HFFc6 (cell line): ENCODE measurements at places on chromosomes 6 and 20. TPM values are rescaled to one million over a fixed set of nuclear protein-coding genes. Genes with fewer than 3 reads are reported as not detected.

DNA sequence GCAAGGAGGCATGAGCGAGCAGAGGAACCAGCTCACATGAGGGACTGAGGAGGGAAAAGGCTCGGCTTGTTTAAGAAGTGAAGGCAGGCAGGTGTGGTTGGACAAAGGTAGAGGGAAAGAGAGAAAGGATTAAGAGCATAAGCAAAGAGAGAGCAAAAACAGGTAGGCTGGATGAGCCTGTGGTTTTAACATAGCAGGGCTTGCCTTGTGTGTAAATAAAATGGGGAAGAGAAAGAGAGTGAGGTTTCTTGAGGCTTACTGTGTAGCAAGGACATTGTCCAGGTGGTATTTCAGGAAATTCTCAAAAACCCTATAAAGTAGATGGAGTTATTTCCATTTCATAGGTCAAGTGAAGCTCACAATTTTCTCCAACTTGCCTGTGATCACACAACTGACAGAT is 93.9 kb upstream of the HDAC2 start:
- DNase-seq = no peak

GRCh38 chr6:88561034-88561953 is 395.1 kb upstream of the CNR1 start:
- no peak for DNase-seq

- no peak for DNase-seq
Observed at GRCh38 chr20:59985864-59986263, 27.6 kb downstream of the CDH26 start.

GRCh38 chr20:54980103-54980960 is 504.9 kb downstream of the DOK5 start:
- DNase-seq = no peak

GRCh38 chr20:59993736-59994430 is 35.7 kb downstream of the CDH26 start:
- DNase-seq = no peak

- no peak for DNase-seq
Observed at GRCh38 chr6:115908906-115909559, 151.7 kb downstream of the FRK start.

DNA sequence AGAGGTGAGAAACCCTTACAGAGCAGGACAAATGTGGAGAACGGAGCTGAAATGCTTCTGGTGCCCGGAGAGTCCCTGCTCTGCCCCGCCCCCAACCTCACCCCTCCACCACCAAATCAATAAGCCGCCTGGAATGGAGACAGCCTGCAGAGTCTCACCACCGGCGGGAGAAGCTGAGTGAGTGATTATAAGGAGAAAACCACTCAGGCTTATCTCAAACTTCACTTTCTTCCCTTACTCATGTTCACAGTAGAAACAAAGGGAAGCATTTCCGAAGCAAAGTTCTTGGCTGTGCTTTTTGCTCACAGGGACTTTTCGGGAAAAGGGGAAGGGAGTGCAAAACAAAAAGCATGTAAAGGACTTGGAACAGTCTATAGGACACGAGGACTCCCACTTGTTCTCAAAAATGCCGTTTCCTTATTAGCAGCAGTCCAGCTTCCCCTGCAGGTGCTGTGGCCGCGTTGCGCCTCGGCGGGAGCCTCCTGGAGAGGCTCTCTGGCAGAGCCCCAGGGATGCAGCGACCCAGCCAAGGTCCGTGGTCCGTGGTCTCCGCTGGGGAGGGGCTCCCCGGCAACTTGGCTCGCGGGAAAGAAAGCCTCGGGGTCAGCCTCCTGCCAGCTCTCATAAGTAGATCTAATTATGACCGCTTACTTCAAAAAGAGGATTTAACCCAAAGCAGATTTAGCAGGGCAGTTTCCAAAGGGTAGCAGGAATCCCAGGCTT is 64.8 kb upstream of the TMEM30A start:
- peak; percentile 13 for DNase-seq

DNA sequence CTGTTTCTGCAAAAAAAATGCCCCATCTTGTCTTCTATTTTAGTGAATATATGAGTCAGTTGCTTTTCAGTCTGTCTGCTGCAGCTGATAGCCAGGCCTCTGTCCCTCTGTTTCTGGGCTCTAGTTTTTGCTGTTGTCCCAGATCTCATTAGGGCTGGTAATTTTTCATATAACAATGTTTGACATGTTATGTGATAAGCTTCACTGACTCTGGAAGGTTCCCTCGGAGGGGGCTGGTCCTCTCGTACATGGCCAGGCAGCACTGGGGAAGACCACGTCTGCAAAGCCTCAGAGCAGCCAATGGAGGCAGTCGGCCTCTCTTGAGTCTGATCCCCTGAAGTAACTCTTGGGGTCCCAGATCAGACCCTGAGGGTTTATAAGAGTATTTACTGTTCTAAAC is 223.8 kb downstream of the THBS2 start:
- DNase-seq = no peak

DNA sequence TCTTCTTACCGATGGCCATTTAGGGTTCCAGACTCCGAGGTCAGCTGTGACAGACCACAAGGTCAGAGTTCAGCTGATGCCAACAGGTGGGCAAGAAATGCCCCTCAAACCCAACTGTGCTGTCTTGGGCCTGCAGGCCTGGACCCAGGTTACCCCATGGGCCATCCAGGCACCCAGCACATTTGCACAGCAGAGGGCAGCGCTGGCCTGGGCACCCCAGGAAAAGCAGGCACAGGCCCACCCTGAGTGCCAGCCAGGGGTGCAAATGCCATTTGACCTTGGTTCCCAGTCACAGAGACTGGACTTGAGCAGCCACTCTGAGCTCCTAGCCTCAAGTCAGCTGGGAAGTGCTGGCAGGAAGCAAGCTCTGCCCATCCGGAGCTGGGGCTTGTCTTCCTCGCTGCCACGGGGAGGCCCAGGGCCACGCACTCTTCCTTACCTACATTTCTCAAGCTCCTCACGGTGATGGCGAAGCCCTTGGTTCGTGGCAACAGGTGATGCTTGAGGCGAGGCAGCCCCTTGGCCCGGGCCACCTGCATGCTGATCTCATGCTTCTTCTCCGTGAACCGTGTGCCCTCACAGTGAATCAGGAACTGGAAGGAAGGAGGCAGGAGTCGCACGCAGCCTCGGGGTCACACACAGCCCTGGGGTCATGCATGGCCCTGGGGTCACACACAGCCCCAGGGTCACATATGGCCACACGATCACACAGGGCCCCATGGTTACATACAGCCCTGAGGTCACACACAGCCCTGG is 120.8 kb downstream of the AGPAT4 start:
- DNase-seq = no peak

DNA sequence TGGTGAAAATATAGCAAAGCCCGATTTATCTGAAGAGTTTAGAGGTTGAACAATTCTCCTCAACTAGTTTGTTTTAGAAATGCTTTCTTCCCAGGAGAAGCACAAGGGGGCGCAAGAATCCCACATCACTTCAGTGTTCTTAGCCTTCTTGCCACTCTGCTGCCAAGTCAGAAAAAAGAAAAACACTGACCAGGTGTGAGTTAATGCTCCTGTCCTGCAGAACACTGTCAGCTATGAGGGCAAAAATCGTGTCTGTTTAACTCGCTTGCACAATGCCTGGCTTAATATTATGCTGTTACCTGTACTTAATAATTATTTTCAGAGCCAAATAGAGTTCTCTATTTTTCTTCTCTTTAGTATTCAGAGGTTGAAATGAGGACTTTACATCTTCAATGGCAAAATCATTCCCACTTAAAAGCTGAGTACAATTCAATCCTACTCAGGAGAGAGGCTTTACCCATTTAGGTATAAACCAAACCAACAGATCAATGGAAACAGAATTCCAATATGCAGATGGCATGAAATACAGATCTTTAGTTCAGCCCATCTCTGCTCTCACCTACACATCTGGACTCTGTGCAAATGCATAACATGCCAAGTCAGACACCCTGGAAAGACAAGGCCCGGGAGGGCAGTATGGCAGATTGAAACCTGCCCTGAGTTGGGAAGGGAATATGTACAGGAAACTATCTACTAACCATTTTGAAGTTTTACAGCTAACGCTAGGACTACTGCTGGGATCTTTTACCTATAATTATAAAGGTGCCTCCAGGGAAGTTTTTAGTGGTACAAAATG is 71.4 kb upstream of the TULP1 start:
- peak; percentile 54 for DNase-seq

GRCh38 chr6:56572788-56573471 is 69.8 kb downstream of the DST start:
- DNase-seq = no peak

DNA sequence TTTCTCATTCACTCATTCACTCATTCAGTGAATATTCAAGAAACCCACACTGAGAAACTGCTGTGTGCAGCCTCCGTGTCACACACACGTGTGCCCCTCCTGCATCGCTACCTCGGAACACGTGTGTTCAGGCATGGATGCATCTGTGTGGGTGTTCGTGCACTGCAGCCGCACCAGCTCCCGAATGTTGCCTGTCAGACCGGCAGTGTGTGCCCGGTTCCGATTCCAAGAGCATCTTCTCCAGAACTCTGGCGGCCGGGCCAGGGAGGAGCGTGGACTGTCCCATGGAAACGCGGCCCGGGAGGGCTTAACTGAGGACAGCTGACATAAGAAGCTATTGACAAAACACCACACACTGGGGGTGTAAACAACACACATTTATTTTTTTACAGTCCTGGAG is 216.0 kb downstream of the DLL1 start:
- DNase-seq = no peak

DNA sequence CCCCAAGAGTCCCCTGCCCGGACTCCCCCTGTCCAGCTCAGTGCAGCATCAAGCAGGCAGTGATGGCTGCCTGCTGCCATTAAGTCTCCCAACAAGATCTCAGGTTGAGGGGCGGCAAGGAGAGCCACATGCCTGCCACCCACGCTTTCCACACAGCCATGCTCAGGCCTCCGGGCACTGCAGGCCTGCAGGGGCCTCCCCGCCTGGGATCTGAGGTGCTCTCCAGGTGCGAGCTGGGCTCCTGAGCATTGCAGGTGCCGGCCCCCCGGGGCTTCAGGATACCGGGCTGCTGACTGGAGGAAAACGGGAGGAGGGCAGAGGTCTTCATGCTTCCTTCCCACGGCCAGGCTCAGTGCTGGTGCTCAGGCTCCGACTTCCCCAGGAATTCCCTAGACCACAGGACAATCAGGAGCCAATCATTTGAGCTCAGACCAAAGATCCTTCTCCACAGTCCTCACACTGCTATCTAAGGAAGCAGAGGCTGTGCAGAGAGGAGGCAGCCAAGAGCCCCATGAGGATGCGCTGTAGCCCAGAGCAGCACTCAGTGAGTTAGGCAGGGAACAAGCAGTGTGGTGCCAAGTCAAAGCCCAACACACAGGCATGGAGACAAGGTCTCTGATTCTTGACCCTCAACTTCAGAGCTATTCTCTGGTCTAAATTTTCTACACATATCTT is 52.7 kb downstream of the PYGB start:
- DNase-seq = peak; percentile 13

- DNase-seq = no peak
Observed at GRCh38 chr6:6166064-6166463, 154.4 kb downstream of the F13A1 start.

DNA sequence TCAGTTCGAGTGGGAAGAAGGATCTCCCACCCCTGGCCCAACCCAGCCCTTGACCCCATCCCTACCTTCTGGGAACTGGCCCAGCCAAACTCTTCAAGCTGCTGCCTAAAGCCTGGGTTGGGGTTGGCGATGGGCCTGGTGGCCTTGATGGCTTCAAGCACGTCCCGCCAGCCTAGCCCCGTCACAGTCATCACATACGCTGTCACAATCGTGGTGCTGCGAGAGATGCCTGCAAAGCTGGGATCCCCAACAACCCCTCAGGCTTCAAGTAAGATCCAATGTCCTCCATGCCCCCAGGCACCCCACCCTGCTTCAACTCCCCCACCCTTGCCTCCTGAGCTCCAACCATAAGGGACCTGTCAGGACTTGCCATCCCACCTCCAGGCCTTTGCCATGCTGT is 7.8 kb downstream of the DUSP15 start:
- DNase-seq = no peak

GRCh38 chr20:33475381-33476152 is 14.3 kb upstream of the CBFA2T2 start:
- DNase-seq = no peak

DNA sequence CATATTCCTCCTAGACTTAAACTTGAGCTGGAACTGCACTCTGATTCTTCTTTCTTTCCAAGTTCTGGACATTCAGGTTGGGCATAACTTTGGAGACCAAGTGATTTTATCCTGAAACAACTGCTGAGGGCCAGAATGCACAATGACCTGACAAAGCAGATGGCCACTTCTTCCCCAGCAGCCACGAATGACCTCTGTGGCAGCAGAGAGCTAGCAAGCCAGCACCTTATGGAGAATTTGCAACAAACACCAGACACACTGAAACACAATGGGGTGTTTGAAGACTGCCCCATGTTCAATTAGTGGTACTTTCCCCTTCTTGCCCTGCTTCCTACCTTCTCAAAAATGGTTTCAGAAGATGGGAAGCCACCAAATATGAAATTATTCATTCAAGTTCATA is 4.2 kb upstream of the TENT5A start:
- DNase-seq = no peak

GRCh38 chr6:156747715-156748114 is 29.5 kb upstream of the ARID1B start:
- DNase-seq = no peak

- no peak for DNase-seq
Observed at GRCh38 chr20:47359530-47360296, 3.2 kb upstream of the ZMYND8 start.

DNA sequence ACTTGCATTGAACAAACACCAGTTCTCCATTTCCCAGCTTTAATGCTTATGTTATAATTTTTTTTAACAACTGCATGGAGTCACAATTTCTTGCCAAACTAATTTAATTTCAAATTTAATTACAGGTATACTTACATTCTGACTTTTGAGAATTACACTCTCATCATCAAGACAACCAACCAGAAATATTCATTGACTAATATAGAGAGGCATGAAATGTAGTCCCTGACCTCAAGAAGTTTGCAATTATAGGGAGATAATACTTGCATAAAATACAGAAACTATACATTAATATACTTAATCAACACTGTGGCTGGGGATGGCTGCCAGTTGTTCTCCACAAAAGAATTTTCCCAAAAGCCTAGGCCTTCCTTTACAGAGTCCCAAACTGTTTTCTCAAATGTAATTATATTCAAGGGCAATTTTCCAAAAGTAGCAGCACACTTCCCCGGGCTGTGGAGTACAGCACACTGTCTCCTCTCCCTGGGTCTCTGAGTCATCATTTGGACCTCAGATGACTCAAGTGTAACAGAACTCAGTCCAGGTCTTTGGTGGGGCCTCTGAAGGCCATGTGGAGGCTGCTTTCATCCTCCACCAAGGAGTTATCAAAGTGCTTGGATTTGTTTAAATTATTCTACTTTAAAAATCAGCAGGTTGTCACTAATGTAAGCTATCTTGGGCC is 114.1 kb downstream of the KIF16B start:
- no peak for DNase-seq

The FAM162B gene
- total RNA-seq = 5.7 to 10.9 TPM (median 9.4 TPM) in 3 replicates

The ENPP4 gene
- not detected in 3 replicates for total RNA-seq

The HLA-DPA1 gene
- 0.94 to 3.8 TPM (median 3.1 TPM) in 3 replicates for total RNA-seq

The ABHD16B gene
- total RNA-seq = not detected in 3 replicates

The OTOR gene
- total RNA-seq = not detected in 3 replicates

The DLK2 gene
- 1.8 to 2.6 TPM (median 2.4 TPM) in 3 replicates for total RNA-seq
